Foreskin keratinocyte (primary cell): ENCODE measurements at places on chromosomes 1 and 21.
A peak's percentile ranks its signal among the peaks of the same experiment; 100 is the strongest.

GRCh38 chr21:17580319-17580718 is 32.4 kb downstream of the BTG3 start:
- no peak for DNase-seq

GRCh38 chr21:42627527-42628289 is 25.7 kb upstream of the PDE9A start:
- no peak for DNase-seq

GRCh38 chr1:117271959-117272358 is 61.2 kb upstream of the VTCN1 start:
- peak; percentile 83 for DNase-seq

DNA sequence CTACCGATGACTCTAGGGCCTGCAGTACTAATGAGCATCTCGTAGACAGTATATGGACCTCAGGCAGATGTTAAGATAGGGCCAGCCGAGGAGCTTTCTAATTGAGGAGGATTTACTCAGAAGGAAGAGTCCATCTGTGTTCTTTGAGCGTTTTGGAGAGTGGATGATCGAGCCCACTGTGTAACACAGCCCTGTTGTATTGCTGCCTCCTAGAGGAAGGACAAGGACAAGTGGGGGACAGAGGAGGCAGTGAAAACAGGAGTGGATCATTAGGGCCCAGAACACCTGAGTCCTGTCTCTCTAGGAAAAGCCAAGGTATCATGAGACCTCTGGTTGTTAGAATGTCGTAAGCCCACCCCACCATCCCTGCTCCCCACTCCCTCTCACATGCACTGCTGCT is 62.9 kb downstream of the TBX19 start:
- DNase-seq = no peak

DNA sequence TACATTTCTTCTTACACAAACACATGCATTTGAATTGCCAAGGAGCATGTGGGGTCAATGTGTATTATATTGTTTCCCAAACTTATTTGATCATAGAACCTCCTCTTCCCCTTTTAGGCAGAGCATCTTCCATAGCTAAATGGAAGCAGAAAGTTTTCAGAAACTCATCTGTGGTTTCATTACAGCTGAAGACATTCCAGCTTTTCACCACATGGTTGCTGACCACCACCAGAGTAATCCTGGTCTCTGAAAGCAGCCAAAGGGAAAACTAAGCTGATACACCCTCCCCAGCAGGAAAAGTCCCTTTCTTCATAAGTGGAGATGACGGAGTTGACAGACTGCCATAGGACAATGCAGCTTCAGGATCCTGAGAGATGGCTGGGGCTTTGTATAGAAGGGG is 30.2 kb upstream of the OTUD3 start:
- no peak for DNase-seq

DNA sequence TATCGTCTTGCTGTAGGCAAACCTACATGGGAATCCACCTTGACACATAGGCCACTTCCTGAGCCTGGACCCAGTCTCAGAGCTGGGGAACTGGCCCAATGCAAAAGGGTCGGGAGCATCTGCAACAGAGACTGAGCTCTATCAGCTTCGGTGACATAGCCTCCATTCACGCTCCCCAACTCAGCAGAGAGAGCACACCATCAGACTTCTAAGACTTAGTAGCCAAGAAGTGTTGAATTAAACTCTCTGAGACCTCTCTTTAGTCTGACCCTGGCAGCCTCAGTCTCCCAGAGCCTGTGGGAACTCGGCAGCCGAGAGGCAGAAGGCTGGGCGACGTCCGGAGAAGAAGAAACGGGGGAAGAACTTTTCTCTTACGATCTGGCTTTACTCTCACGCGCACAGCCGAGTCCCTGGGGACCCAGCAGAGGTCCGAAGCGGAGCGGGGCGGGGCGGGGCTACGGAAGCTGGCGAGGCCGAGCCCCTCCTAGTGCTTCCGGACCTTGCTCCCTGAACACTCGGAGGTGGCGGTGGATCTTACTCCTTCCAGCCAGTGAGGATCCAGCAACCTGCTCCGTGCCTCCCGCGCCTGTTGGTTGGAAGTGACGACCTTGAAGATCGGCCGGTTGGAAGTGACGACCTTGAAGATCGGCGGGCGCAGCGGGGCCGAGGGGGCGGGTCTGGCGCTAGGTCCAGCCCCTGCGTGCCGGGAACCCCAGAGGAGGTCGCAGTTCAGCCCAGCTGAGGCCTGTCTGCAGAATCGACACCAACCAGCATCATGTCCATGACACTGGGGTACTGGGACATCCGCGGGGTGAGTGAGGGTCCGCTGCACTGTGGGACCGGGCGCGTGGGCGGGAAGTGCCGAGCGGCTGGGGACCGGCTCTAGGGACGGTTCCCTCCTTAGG is at the start of gene GSTM4:
Gene GSTM4 (plus strand): TSS at position 485 of the 905 bp plus-strand sequence. CDS start 291 bp downstream, at position 776.
- DNase-seq = no peak

GRCh38 chr1:100924212-100924611 is 28.3 kb downstream of the SLC30A7 start:
- DNase-seq = peak; percentile 41

- no peak for DNase-seq
Measured at GRCh38 chr21:40915114-40915513, 68.2 kb upstream of the DSCAM start.

- DNase-seq = no peak
Measured at GRCh38 chr1:180369061-180369460, 133.3 kb downstream of the ACBD6 start.

- peak; percentile 15 for DNase-seq
Measured at GRCh38 chr1:183989078-183989577, 48.4 kb downstream of the COLGALT2 start.

GRCh38 chr1:1318131-1318652 is 6.3 kb downstream of the INTS11 start:
- peak; percentile 88 for DNase-seq
